ENCODE measurements at places on chromosomes 2 and 18.
A peak's percentile ranks its signal among the peaks of the same experiment; 100 is the strongest.

GRCh38 chr2:220106065-220106464 is 478.6 kb downstream of the SLC4A3 start:
- no peak for DNase-seq

DNA sequence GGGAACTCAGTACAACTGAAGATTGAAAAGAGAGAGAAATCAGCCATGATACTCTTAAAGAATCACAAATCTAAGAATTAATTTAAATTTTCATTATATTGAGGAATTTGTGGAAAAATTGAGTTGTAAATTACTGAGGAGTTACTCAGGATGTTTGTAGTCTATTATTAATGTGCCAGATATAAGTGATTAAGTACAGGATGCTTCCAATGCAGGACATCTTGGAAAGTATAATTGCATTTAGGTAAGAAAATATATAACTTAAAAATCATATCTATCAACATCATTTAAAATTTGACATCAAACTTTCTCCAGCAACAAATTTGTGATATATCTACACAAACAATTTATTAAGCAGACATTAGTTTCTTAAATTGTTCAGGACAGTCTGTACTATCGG is 1.3 kb downstream of the CALCRL start:
- no peak for DNase-seq

- peak; percentile 79 for DNase-seq
These were observed 94.1 kb upstream of the CD302 start for GRCh38 chr2:159891917-159892730.

- no peak for DNase-seq
These were observed 21.5 kb upstream of the ALKAL2 start for GRCh38 chr2:309148-309953.

GRCh38 chr18:42087235-42087634 is 132.2 kb downstream of the PIK3C3 start:
- DNase-seq, result no peak
